ENCODE measurements at places on chromosomes 2 and 18.

DNA sequence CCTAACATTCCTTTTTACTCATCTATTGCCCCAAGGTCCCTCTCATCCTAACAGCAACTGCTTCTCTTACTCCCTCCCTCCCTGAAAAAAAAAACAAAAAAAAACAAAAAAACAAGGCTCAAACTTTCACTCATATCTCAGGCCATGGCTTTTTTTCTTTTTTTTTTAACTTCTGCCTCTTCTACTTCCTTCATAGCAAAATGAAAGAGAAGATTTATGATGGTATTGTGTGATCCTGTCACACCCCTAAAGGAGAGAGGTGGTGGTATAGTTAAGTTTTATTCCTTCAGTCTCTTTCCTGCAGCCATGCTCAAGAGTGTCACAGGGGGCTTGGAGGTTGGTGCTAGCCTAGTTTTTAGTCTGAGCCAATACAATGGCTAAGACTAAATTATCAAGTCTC lies 21.5 kb upstream of the EPC2 start:
- DNase-seq, result no peak

DNA sequence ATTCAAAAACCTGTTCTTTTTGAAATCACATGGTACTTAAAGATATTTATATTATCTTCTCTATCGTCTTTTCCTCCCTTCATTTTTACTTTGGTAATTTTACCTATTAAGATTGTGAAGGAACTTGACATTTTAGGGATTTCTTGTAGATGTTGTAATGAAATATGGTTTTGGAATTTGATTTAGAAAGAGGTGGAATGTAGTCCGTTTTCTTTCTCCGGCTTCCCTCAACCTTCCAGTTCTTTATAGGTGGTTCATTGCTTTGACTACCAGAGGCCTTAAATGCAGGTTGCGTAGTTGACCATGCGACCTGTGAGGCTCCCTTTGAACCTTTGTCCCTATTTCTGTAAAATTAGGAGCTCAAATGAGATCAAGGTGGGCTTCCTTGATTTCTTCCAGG lies 24.5 kb downstream of the ITGA6 start:
- no peak for DNase-seq

DNA sequence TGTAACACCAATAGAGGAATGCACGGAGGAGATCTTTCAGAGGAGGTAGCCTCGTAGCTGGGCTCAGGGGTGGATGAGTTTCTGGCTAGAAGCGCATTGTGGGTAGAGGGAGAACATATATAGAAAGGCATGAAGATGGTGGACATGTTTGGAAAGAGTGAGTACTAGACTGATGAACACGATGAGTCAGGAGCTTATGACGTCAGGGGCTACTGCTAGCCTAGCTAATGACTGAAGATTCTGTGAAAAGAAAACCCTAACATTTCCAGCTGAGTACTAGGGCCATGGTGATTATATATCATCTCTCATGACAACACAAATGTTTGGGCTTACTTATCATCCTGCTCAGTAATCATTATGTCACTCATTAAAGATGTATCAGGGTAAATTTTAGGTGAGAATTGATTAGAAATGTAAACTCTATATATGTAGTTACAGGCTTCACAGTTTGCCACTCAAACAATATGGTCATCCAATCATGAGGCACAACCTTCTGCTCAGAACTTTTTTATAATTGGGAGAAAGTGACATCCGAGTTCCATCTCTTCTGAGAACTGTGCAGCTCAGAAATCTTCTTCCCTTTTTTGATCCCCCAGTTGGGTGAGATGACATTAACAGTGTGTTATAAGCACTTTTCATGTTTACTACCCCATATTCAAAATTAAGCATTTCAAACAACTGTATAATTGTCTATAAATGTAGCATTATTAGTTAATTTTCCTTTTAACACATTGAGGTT lies 22.2 kb upstream of the IL1RN start:
- peak; percentile 15 for DNase-seq

- DNase-seq, result no peak
These were observed 44.0 kb downstream of the MRPL35 start for GRCh38 chr2:86243272-86243671.

GRCh38 chr2:190572246-190572645 lies 37.7 kb upstream of the NEMP2 start:
- no peak for DNase-seq

DNA sequence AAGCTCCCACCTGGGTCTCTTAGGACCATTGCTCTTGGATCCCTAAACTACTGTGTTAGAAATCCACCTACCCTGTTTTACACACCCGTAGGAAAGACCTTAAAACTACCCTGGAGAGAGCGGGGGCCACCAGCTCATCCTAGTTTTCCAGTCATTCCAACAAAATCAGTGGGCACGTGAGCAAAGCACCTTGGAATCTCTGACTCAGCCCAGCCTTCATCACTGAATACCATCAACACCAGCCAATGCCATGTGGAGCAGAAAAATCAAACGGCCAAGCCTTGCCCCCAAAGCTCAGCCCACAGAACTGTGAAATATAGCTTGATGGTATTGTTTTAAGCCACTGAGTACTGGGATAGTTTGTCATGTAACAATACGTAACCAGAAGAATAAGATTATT lies 449.7 kb upstream of the CHAC2 start:
- no peak for DNase-seq

DNA sequence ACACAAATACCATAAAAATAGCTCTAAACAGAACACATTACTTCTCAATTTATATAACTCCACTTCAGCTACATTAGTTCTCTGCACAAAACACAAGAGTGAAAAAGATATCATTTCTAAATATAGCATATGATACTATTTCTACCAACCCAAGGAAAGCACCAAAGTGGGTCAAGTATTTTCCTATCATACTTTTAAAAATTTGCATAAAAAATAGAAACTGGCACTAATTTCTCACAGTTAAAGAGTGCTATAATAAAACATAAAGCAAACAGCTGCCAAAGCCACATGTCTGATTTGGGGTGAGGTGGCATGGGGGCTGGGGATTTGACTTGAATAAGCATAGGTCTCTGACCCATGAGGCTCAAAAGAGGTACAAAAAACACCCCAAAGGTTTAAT lies 61.5 kb downstream of the BARD1 start:
- no peak for DNase-seq

DNA sequence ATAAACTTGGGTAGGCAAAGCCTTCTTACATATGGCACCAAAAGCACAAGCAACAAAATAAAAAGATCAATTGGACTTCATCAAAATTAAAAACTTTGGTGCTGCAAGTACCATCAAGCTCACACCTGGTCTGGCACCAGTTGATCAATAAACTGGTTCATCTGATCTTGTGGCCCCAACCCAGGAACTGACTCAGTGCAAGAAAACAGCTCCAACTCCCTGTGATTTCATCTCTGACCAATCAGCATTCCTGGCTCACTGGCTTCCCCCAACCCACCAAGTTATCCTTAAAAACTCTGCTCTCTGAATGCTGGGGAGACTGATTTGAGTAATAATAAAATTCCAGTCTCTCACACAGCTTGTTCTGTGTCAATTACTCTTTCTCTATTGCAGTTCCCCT lies 8.4 kb downstream of the EPG5 start:
- DNase-seq, result no peak

DNA sequence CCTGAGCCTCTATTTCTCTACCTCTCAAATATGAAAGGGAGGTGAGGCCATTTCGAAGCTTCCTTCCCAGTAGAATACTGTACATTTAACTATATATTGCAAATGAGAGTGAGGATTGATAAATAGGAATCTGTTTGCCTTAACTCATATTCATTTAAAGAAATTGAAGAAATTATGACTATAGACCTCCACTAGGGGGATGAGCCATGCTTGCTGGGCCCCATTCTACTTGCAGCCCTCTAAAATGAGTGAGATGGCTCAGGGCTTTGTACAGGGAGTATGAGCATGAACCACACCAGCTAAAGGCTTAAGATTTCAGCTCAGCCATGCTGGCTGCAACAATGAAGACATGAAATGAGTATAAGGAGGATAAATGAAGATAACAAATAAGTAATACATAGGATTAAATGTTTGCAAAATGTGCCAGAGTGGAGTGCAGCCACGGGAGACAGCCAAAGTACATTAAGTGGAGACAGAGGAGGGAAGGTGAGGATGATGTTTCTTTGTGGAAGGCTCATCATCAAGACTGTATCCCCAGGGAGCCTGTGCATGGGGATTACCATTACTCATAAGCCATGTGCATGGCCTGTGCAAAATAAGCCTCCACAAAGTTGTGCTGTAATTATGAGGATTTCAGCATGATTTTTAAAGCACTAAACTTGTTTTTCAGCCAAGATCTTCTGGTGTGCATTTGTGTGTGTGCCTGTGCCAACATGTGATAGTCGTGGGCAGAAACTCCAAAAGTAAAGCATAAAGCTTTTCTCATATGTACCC lies 300.8 kb downstream of the CNTNAP5 start:
- no peak for DNase-seq

DNA sequence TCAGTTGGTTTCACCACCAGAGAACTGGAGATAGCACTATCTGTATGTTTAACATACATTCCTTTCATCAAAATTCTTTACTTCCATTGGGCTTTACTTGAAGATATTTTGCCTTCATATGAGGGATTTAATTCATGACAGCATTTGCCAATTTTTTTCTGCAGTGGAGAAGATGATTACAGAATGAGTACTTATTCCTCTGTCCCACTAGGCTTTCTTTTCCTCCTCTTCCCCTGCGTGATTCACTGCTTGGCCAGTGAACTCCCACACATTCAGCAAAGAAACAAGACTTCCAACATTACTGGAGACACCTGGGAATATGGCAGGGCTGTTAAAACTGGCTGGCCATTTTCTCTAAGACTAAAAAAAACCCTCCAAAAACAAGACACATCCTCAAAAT lies 425.8 kb upstream of the KCNH7 start:
- DNase-seq, result no peak

DNA sequence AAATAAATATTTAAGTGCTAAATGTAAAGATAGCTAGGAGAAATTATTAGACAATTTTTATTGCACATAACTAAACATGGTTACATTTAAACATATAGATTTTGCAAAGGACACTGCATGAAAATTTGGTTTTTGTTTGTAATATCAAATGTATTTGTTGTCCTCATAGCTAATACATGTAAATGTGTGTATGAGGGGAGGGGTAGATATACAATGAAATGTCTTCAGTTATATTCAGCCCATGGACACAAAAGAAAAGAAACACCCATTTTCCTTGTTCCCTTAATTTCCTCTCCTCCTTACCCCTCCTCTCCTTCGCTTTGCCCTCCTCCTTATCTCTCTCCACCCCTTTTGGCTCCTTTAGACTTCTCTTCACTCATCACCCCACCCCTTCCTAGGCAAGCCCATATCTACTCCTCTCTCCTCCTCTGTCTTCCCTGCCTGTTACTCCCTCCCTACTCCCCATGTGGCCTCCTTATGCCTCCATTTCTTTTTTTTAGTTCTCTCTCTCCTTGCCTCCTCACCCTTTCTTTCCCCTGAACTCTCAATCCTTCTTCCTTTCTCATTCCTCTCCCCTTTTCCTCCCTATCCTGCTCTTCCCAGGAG lies 1.4 kb downstream of the COL3A1 start:
- DNase-seq, result no peak

DNA sequence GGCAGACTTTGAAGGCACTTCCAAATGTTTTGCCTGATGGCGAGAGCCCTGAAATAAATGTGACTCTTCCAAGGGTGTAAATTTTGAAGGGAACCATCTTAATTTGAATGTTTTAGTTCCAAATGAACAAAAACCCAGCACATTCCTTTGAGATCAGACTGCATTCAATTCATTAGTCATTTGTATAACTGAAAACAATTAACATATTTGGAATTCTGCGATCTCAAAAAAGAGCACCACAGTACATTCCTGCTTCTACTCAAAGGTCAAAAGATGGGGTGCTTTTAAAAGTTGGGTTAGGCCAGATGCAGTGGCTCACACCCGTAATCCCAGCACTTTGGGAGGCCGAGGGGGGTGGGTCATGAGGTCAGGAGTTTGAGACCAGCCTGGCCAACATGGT lies 38.2 kb upstream of the CHRNA1 start:
- DNase-seq, result no peak

- no peak for DNase-seq
These were observed 112.2 kb downstream of the ALPK2 start for GRCh38 chr18:58516514-58517285.

GRCh38 chr18:48948112-48949049 lies 2.4 kb downstream of the SMAD7 start:
- DNase-seq, result peak; percentile 45

- no peak for DNase-seq
These were observed 218.8 kb downstream of the HDAC4 start for GRCh38 chr2:239181903-239182581.

GRCh38 chr2:62265106-62265505 lies 69.2 kb downstream of the B3GNT2 start:
- no peak for DNase-seq

GRCh38 chr2:233082931-233083755 lies 23.0 kb downstream of the INPP5D start:
- no peak for DNase-seq

- DNase-seq, result no peak
These were observed 485.2 kb downstream of the TRIB2 start for GRCh38 chr2:13201924-13202323.

DNA sequence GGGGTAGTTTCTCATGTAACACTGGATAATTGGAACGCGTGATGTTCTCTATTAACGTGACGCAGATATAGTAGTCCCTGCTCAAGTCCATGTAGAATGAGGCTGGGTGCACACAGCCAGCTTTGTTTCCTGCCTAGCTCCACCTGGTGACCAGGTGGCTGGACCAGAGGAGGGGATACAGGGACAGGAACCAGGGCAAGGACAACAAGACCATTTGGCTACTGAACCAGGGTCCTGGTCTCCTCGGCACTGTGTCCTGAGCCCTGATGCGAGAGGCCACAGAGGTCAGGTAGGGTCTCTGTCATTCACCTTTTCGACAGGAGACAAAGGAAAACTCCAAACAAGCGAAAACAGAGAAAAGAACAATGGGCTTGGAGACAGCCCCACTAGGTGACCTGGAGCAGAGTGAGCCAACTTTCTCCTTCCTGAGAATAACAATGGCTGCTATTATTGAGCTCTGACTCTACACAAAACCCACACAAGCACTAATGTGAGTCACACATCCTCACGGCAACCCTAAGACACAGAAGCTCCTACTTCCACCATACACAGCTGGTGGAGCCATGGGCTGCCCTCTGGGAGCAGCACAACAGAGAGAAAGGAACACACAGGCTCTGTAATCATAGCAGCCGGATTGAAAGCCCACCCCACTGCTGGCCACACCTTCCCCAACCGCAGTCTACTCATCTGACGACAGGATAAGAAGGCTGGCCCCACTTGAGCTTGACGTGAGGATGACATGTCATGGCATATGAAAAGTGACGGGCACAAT lies 67.3 kb upstream of the TEX51 start:
- no peak for DNase-seq

- no peak for DNase-seq
These were observed 104.4 kb downstream of the ASXL3 start for GRCh38 chr18:33682436-33682835.

- no peak for DNase-seq
These were observed 364.8 kb upstream of the GALNT5 start for GRCh38 chr2:156892467-156893281.

- DNase-seq, result no peak
These were observed 93.6 kb downstream of the ZFP36L2 start for GRCh38 chr2:43132683-43133301.
